ENCODE measurements at places on chromosomes 1 and 21.

DNA sequence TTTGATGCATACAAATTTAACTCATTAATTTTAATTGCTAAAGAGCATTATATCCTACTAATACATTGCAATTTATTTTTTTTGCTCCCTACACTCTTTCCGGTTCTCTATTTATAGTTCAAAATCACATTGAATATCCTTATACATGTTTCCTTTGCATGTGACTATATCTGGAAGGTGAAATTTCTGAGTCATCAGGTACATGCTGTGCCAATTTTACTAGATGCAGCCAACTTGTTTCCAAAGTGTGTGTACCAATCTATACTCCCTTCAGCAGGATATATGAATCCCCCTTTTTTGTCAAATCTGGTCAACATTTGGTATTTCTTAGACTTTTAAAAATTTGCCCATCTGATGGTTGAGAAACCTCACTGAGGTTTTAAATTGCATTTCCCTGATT is 602.9 kb upstream of the CAMK1G start:
- DNase-seq = no peak

GRCh38 chr1:87024936-87025540 is 110.6 kb downstream of the HS2ST1 start:
- DNase-seq = no peak

DNA sequence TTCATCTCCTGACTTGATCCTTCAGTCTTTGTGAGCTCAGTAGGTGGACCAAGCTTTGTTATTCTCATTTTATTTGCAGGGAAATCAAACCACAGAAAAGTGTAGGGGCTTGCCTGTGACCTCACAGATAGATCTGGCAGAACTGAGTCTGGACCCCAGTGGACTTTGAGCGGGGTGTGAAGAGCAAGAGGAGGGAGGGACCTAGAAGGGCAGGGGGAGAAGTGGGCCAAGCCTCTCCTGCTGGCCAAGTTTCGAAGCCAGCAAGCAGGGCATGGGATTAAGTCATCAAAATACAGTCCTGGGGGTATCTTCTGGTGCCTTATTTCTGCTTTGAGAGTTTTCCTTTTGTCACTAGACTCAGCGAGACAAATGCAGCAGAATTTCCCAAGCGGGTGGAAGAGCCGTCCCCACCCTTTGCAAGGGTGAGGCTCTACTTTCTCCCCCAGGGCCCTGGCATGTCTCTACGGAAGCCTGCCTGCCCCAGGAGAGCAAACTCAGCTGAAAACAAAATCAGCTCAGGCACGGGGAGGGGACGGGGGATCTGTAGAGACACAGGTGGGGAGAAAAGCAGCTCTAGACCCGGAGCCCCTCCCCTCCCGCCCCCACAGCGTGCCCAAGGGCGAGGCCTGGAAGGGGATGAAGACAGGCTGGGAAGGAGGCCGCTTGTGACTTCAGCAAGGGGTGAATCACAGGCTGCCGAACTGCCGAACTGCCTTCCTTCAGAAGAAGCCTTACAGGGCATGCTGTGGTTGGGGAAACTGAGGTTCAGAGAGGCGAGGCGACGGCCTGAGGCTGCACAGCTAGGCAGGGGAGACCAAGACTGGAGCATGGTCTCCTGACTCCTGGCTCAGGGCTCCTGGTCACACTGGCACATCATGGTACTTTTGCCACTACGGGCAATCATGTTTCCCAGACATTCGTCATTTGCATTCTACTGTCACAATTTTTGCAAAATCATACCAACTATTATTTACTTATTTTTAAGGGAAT is 19.2 kb downstream of the PKP1 start:
- no peak for DNase-seq

DNA sequence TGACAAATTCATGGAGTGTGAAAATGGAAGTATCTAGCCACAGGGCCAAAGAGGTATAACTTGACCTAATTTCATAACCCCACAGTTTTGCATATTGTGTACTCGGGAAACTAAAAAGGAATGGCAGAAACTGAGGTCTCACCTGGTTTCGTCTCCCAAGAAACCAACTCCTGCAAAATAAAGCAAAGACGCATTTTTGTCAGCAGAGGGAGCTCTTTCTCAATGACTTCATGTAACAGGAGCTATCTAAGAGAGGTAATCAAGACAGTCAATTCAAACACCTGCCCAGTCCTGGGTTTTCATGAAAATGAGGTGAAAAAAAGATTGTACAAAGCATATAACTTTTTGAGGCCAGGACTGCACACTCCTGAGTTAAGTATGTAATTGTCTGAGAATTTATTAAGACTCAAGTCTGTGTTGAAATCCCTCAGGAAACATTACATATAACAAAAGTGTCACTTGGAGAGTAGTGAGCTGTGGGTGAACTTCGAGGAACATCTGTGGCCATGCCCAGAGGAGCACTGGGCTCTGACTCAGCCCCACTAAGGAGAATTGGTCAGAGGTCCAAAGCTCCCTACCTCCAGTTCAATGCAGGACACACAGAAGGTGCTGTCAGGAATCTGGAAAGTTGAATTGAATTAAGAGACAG is 17.6 kb downstream of the FCRL4 start:
- DNase-seq = no peak

DNA sequence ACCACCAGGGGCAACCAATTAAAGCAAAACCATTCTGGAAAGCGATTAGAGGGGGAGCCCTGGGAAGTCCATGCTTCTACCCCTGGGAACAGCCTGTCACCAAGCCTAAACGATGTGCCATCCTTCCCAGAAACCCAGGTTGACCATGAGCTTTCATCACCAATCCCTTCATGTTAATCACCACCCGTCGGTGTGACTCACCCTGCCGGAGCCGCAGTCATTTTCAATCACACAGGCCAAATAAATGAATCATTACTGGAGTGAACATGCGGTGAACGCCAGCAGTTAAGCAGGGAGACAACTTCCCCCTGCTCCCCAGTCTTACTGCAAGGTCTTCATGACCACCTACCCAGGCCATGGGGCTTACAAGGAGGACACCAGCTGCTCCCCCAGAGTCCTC is 308.8 kb downstream of the AJAP1 start:
- DNase-seq = no peak

GRCh38 chr21:42779431-42779861 is 99.9 kb downstream of the WDR4 start:
- DNase-seq = no peak

GRCh38 chr1:226034482-226034881 is 28.0 kb upstream of the H3-3A start:
- no peak for DNase-seq

DNA sequence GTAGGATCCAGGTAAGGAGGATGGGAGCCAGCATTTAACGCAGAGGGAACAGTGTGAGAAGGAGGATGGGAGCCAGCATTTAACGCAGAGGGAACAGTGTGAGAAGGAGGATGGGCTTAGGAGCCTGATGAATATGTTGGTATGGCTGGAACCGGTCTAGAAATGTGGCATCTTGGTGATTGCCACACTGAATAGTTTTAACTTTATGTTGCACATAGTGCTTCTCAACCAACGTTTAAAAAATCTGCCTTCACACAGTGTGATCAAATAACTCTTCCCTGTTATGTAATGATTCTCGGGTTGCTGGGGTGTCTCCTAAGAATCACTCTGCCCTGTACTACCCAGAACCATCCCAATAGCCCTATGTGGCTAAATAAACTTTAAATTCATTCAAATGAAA is 146.9 kb upstream of the DUSP10 start:
- no peak for DNase-seq

DNA sequence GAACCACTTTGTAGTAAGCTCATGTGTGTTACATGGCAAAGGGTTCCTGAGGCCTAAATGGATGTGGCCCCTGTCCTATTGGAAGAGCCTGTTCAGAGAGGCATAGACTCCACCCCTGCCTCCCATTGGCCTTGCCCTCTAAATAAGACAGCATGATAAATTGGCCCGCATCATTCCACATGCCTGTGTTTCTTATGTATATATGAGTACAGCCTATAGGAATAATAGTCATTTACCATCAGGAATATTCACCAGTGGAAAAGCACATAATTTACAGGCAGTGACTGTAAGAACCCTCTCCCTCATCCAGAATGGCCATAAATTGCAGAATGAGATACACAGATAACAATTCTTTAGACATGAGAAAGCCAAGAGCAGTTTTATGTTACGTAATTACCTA is 519.5 kb upstream of the DAB1 start:
- DNase-seq = no peak

DNA sequence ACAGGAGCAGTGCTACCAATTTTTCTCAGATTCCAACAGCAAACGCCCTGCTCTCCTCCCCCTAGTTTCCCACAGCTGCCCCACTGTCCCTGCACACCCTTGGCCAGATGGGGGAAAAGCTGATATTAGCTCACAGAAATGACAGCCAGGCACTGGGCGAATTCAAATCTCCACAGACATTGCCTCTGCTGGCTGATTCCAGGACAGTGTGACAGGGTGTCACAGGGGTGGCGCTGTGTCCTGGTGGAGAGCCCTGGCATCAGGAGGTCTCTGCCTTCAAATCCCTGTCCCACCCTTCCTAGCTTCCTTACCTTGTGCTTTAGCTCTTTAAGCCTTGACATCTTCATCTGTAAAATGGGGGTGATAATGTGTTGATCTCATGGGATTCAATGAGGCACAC is 10.4 kb downstream of the OLIG1 start:
- DNase-seq = no peak

DNA sequence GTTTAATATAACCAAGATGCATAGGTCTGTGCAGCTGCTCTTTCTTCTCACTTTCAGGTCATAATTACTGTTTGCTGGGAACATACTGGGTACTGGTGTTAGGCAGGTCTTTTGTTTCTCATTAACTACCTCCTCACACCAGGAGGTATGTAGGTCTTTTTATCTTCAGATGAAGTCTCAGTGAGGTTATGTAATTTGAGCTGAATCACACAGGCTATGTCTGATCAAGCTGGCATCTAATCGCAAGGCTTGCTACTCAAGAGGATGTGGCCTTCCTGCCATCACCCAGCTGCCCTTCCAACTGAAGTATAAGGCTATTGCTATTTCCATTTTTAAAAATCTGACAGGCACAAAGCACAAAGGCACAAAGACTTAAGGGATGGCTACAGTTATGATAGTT is 96.4 kb downstream of the RUNX1 start:
- no peak for DNase-seq

GRCh38 chr1:84892705-84893618 is at the start of gene LPAR3:
TSS of gene LPAR3 (minus strand) at chr1:84893206. CDS start at chr1:84866120, 27,086 bp downstream.
- DNase-seq = peak; percentile 48

DNA sequence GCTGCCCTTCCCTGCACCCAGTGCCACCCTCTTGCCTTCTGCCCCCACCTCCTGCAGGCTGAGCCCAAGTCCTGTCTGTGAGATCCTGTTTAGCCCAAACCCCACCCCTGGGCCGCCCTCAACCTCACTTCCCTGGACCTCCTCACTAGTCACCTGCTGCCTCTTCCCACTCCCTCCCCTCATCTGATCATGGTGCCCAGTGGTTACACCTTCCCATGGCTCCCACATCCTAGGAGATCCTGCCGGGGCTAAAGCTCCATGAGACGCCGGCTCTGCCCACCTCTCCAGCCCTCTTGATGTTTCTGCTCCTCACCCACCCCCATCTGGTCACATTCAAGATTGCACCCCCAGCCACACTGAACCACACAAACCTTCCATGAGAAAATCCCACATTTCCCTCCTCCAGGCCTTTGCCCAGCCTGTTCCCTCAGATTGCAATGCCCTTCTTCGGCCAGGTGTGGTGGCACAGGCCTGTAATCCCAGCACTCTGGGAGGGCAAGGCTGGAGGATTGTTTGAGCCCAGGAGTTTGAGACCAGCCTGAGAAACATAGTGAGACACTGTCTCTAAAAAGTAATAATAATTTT is 17.0 kb downstream of the TTC39A start:
- DNase-seq = no peak

DNA sequence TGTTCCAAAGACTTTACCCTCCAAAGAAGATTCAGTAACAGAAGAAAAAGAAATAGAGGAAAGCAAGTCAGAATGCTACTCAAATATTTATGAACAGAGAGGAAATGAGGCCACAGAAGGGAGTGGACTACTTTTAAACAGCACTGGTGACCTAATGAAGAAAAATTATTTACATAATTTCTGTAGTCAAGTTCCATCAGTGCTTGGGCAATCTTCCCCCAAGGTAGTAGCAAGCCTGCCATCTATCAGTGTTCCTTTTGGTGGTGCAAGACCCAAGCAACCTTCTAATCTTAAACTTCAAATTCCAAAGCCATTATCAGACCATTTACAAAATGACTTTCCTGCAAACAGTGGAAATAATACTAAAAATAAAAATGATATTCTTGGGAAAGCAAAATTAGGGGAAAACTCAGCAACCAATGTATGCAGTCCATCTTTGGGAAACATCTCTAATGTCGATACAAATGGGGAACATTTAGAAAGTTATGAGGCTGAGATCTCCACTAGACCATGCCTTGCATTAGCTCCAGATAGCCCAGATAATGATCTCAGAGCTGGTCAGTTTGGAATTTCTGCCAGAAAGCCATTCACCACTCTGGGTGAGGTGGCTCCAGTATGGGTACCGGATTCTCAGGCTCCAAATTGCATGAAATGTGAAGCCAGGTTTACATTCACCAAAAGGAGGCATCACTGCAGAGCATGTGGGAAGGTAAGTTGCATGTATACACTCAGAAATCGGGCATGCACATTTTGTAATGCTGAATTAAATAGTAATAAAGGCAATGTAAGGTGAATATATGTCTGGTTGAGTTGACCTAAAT is 97.2 kb downstream of the ZFYVE9 start:
- no peak for DNase-seq

- DNase-seq = no peak
These were observed 2018.4 kb downstream of the NCAM2 start for GRCh38 chr21:23016617-23017016.

GRCh38 chr1:66439031-66439740 is 94.8 kb upstream of the SGIP1 start:
- DNase-seq = no peak

- DNase-seq = no peak
These were observed 137.7 kb downstream of the RUNX1 start for GRCh38 chr21:34911360-34911759.

DNA sequence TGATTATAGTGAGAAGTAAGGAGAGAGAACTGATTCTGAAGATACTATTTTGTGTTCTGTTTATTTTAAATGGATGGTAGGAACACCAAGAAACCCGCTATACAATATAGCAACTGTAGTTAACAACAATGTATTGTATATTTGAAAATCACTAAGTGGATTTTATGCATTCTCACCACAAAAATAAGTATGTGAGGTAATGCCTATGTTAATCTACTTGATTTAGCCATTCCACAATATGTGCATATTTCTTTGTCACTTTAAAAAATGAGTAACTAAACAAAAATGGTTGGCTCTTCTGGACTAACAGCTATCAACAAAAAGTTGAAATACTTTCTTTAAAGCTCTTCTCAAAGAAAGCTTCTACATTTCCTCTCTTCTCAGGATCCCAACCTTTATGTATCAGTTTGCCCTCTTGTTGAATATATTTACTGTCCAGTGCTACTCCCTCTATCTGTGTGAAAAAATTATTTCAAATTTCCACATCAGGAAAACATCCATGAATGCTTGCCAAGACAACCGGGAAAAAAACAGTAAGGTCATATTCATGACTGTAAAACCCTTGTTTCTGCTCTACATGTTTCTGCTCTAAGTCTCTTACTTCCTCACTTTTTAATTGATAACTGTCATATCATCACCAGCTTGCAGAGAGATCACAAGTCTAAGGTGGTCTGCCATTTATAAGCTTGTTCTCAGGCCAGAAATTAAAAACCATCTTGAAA is 27.0 kb downstream of the CLCA4 start:
- DNase-seq = no peak

GRCh38 chr1:238336531-238336930 is 445.8 kb upstream of the ZP4 start:
- DNase-seq = no peak
